Brain microvascular endothelial cell (primary cell): ENCODE measurements at places on chromosomes 16 and 17.

DNA sequence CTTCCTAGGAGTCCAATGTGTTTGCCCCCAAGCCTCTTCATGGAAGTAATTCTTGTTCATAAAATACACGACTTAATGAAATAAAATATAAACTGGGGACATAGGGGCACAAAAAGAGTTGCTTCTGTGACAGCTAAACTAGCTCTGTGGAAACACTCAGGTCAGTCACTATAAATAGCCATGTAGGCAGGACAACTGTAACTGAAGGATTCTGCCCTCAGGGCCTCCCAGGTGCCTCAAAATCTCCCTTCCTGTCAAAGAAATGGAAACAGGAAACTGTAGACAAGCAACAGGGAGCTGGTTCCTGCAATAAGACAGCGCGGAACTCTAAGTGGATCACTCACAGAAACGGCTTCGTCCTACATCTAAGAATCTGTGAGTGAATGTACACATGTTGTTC lies 178.1 kb upstream of the ZFHX3 start:
- DNase-seq, result no peak

DNA sequence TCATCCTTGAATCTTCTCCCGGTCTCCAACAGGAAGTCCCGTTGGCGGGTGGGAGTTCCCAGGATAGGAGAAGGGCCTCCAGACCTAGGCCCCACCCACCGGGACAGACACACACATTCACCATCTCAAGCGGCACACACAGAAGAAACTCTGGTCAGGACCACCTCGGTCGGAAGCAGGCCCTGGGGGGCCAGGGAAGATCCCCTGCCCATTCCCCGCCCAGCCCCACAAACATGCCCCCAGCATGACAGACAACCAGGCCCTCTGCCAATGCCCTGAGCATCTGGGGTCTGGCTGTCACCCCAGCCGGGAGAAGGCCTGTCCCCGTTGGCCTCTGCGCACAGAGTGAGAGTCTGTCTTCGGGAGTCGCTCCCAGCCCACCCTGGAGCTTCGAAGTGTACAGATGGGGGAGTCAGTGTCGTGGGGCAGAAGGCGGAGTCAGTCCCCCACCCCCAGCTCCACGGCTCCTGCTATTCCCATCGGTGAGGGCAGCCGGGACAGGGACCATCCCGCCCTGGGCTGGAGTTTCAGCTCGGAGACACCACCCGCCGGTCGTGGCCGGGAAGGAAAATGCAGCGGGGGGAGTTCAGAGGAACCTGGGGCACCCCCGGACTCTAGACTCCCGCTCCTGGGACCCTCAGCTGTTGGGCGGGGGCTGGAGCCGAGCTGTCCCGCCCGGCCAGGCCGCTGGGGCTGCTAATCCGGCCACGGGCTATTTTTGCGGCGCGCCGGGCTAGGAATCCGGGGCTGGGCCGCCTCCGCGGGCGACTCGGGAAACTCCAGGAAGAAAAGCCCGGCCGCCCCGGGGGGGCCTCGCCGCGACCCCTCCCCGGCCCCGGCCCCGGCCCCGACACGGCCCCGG lies 660 bp downstream of the RHBDF1 start:
- peak; percentile 54 for DNase-seq

DNA sequence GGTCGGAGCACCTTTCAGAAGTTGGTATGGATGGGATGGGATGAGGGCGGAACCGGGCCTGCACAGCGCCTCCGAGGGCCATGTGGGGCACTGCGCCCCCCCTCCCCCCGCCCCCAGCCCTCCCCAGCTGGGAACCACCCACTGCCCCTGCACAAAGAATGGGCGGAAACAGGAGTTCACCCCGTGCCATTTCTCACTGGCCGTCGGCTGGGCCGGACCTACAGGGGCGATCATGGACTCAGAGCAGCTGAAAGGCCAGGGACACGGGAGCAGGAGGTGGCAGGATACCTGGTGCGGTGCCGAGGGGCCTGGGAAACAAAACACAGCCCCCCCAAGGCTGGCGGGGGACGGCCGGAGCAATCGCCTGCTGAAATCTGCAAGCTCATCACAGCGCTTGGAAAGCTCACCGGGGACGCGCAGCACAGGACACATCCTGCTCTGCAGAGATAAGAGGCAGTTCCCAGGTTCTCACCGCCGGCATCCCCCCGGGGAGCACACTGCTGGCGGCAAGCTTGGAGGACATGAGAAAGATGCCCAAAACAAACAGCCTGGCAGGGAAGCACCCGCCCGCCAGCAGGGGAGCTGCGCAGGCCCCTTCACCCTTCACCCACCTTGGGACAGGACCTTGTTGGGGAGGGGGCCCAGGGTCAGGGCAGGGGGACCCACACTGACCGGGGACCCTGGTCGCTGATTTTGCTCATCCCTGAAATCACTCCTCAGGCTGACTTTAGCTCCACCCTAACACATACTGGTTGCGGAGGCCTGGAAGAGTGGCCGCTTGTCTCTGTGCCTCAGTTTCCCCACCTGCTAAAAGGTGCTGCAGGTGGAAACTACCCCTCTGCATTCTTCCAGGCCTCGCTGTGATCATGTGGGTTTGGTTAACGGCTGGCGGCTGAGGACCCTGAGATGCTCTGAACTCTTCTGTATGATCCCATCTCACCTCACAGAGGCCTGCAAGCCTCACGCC lies 263.9 kb downstream of the C16orf95 start:
- no peak for DNase-seq

DNA sequence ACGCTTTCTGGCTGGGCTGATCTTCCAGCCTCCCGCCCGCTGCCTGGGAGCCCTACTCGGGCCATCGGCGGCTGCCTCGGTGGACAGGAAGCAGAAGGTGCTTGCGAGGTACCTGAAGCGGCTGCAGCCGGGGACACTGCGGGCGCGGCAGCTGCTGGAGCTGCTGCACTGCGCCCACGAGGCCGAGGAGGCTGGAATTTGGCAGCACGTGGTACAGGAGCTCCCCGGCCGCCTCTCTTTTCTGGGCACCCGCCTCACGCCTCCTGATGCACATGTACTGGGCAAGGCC lies 30.7 kb downstream of the CIITA start:
- DNase-seq, result no peak

- no peak for DNase-seq
Measured at GRCh38 chr17:31792007-31792585, 66.9 kb downstream of the COPRS start.

DNA sequence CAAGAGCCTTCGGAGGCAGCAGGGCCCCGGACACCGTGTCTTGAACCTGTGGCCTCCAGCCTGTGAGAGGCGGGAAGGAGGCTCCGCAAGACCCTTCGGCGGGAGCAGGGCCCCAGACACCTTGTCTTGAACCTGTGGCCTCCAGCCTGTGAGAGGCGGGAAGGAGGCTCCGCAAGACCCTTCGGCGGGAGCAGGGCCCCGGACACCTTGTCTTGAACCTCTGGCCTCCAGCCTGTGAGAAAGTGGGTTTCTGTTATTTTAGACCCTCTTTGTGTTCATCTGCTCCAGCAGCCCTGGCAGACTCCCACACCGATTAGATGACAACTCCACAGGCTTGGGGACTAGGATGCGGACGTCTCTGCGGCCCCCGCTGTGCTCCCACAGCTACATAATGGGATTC lies 30.0 kb downstream of the FBXO31 start:
- DNase-seq, result no peak

GRCh38 chr16:85385463-85386331 lies 227.4 kb upstream of the GSE1 start:
- no peak for DNase-seq

DNA sequence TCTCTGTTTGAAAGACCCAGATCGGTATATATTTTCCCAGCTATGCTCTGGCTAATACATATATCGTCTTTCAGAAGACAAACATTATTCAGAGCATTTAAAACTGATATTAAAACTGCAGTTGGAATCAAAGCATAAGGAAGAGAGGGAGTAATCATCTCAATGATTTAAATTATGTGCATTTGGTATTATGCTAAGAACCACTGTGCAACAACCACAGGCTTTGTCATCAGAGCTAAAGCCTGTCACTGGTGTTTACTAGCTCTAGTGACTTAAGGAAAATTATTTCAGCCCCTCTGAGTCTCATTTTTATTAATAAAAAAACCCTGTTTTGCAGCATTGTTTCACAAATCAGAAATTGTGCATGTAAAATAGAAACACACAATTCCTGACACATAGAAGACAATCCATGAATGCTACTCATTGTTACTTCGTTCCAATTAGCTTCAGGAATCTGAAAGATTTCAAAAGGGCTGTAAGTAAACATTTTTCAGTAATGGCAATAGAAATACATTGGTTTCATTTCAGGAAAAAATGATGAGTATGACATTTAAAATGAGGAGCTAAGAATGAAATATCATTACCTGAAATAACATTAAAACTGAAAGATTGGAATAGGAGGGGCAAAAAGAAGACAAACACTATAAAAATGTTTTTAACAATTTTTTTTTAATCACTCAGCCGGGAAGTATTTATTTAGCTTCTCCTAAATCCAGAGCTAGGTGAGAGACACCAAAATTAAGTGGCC lies 136.5 kb upstream of the ADAMTS18 start:
- no peak for DNase-seq

DNA sequence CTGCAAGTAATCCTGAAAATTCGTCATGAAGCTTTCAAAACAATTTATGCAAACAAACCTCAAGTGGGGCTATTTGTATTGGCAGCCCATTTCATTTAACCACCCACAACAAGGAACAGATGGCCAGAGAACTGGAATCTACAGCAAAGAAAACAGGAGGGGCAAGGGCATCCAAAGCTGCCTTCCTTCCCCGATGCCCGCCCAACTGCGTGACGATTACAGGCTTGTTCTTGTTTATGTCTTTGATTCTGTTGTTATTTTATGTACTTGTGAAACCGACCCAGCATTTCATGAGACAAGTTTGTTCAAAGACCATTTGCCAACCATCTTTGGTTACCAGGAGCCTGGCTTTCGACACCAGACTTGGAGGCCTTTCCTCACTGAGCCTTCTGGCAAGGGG lies 59.1 kb upstream of the IRX6 start:
- DNase-seq, result no peak

DNA sequence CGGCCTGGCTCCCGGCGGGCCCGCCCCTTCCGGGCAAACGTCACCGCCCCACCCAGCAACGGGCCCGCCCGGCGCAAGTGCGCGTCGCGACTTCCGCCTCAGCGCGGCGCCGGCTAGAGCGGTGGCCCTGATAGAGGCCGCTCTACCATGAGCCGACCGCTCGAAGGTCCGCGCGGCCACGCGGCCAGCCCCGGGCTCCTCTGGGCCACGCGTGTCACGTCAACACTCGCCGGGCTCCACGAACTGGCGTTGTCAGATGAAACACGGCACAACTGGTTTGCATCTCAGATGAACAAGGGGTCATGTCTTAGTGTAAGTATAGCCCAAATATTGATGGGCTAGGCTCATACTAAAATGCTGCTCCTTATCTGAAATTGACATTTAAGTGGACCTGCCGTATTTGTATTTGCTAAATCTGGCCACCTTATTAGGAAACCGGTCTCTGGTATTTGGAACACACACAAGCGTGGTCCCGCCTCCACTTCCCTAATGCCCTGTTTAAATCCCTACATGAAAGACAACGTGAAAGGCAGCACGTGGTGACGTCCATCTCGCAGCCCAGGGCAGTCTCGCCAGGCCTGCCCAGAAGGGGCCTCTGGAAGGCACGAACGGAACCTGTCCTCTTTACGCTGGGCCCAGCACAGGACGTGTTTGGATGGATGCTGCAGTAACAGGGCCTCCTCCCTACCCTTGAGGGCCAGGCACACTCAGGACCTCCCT lies at the start of gene ZNF598:
Gene ZNF598 (minus strand): TSS at position 31 of the 720 bp plus-strand sequence.
- DNase-seq, result peak; percentile 51

DNA sequence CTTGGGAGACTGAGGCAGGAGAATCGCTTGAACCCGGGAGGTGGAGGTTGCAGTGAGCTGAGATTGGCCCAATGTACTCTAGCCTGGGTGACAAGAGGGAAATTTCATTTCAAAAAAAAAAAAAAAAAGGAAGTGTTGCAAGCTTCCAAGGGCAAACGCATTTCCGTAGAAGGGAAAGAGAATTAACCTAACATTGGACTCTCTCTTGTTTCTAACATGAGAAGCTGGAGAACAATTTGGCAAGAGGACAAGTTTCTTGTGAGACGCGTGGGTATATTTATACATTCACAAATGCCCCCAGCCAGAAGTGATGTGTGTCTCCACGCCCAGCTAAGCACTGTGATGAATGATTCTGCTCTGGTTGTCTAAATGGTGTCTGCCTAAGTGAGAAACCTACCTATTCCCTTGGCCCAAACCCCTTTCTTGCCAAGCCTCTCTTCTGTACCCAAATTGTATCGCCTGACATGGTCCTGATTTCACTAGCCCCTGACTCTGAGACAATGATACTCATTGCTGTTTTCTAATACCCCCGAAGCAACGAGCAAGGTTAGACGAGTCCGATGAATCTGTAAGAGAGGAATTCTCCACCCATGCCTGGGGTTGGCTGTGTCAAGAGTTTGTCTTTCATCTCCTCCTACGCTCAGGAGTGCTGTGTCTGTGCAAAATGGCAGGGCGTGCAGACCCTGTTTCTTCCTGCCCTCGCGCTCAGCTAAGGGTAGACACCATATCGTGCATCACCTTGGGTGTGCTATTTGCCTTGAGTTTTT lies 14.2 kb upstream of the ST6GALNAC2 start:
- no peak for DNase-seq

DNA sequence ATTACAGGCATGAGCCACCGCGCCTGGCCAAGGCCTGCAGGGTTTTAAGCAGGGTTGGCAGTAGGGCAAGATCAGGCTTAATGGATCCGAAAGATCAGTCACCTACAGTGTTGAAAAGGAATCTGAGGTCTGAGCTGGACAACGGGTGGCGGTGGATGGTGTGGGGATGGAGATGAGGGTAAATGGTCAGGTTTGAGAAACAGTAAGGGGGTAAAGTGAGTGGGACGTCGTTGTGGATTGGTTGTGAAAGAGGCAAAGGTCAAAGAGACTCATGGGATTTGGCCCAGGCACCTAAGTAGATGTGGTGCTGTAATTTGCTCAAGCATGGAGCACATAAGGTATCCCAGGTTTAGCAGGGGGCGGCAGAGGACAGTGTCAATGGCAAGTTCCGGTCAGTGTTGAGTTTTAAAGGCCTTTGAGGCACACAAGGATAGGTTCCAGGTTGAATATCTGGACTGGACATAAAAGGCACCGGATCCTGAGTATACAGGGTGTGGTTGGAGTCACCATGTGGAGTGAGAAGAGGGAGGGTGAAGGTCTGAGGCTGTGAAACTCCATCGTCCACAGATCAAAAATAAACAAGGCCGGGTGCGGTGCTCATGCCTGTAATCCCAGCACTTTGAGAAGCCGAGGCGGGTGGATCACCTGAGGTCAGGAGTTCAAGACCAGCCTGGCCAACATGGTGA lies 1.1 kb upstream of the SLC16A5 start:
- no peak for DNase-seq

DNA sequence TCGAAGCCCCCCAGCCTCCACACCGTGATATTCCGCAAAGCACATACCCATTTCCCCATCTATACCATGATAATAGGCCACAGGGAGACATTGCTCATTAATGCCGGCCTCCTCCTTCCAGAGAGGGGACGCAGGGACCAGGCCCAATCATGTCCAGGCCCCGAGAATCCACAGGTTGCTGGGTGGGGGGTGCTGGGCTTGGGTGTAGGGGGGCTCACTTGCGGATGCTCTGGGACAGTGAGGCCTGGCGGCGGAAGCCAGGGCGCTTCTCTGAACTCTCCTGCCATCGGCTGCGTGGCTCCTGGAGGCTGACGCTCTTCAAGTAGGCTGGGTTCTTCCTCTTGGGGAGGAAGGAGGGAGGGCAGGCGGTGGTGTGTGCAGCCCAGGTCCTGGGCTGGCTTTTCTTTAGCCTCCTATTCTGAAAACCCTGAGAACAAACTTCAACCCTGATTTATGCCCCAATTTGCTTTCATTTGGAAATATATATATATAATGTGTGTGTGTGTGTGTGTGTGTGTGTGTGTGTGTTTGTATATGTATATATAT lies 12.2 kb downstream of the AANAT start:
- no peak for DNase-seq

GRCh38 chr16:13453938-13454553 lies 465.9 kb upstream of the ERCC4 start:
- DNase-seq, result no peak

- DNase-seq, result no peak
Measured at GRCh38 chr17:27986805-27987684, 55.4 kb upstream of the NLK start.
